ENCODE measurements at places on chromosomes 11 and 22.
A peak's percentile ranks its signal among the peaks of the same experiment; 100 is the strongest.

- H3K27ac ChIP-seq, result no peak overlapping the region
- no peaks in the 10 kb centered on the region for H3K36me3 ChIP-seq
- no peaks in the 10 kb centered on the region for H3K4me1 ChIP-seq
- no peaks in the 10 kb centered on the region for H3K27me3 ChIP-seq
- no peak overlapping the region for H3K4me3 ChIP-seq
These were observed 10.8 kb downstream of the KCTD17 start for GRCh38 chr22:37062376-37062675.

- no peaks in the 10 kb centered on the region for H3K36me3 ChIP-seq
- no peaks in the 10 kb centered on the region for H3K4me1 ChIP-seq
- H3K27ac ChIP-seq, result no peak overlapping the region
These were observed 36.6 kb downstream of the PARVG start for GRCh38 chr22:44217346-44217745.

DNA sequence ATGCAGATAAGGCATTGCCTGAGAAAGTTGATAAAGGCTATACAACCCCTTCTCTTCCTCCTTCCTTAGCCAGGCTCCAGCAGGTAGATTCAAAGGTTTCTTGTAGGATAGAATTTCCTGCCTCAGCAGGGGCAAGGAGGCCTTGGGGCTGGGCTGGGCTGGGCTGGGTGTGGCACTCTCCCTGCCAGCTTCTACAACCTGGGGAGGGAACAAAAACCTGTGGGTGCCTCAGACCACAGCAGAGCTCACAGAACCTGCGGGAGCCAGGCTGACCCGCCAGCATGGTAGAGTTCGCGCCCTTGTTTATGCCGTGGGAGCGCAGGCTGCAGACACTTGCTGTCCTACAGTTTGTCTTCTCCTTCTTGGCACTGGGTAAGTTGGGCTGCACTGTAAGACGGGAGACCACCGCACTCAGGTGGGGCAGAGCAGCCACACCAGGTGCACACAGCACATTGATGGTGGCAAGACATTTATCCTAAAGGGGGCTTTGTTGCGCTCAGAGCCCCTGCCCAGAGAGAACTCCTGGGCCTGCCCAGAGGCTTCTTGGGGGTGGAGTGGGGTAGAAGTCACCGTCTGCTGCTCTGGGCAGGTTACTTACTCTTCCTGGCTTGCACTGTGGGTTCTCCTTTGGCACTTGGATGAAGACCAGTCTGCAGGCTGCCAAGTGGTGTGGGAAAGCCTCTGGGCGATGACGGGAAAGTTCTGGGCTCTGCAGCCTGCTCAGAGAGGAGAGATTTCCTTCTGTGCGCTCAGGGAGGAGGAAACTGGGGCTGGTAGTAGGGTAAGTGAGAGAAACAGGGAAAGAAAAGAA lies at the start of gene MOGAT2:
TSS of gene MOGAT2 (plus strand) at position 231 of the 811 bp plus-strand sequence. CDS start at position 282, 51 bp downstream.
- DNase-seq, result no peak
- H3K27me3 ChIP-seq, result no peaks in the 10 kb centered on the region
- H3K4me3 ChIP-seq, result no peak within 1 kb of the TSS
- H3K4me1 ChIP-seq, result no peaks in the 10 kb centered on the region
- no peak within 1 kb of the TSS for H3K27ac ChIP-seq

- H3K27me3 ChIP-seq, result no peaks in the 10 kb centered on the region
- DNase-seq, result no peak
- peak overlapping the region; percentile 97 for H3K27ac ChIP-seq
These were observed 5.2 kb upstream of the MB start for GRCh38 chr22:35622191-35622913.

GRCh38 chr11:113314065-113314388 lies 356 bp upstream of the TTC12 start:
- peak; percentile 15 for DNase-seq
- H3K27ac ChIP-seq, result peak overlapping the region; percentile 79
- no peaks in the 10 kb centered on the region for H3K27me3 ChIP-seq
- no peaks in the 10 kb centered on the region for H3K36me3 ChIP-seq
- H3K4me3 ChIP-seq, result peak overlapping the region; percentile 79

DNA sequence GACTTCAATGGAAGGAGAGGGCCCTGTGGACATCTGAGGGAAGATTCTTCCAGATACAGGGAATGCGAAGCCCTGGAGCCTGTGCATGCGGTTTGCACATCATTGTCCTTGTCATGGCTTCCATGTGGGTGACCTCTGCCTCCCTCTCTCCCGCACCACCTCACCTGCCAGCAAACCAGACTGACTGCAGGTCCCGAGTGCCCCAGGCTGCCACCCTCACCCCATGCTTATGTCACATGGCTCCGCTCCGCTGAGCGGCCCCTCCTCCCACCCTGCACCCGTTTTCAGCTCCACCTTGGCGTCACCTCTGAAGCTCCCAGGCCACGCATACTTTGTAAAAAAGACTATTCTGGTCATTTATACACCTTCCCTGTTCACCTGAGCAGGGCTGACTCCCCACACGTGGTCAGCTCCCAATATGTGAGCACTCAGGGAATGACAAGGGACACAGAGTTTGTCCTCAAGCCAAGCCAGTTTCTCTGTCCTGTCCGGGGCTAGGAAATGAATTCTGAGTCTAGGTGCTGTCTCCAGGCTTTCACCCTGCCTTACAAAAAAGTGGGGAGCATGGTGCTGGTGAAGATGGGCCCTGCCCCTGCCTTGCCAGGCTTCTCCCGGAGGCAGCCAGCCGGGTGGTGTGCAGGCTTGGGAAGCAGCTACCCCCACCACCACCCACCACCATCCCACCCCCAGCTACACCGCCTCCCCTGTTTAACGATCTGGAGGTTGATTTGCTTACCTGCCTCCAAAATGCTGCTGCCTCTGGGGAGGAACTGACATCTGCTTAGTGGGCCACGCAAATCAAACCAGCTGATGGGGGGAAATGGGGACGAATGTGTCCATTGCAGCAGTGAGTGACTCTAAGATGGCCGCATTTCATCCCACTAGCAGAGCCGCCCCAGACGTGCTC lies 32.7 kb downstream of the FAM83F start:
- no peak for DNase-seq
- H3K4me3 ChIP-seq, result no peak overlapping the region
- H3K27me3 ChIP-seq, result no peaks in the 10 kb centered on the region

DNA sequence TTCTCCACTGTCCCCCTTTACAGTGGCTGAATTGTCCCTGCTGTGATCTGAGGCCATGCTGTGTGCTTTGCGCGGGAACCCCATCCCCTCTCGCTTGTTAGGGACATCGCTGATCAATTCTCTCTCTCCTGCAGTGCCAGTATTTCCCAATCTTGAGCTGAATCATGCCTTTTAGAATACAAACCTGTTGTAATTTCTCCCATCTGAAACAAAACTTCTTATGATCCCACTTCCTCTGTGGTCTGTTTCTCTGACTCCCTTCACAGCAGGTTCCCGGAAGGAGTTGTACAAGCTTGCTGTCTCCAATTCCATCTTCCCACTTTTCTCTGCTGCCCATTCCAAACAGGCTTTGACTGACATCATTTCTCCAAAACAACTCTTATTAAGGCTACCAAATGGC lies 16.8 kb downstream of the ADAMTS15 start:
- no peaks in the 10 kb centered on the region for H3K27me3 ChIP-seq
- no peak overlapping the region for H3K27ac ChIP-seq
- no peak for DNase-seq
